ENCODE measurements at places on chromosomes 4 and X. TPM values are rescaled to one million over a fixed set of nuclear protein-coding genes. Genes with fewer than 3 reads are reported as not detected.

The SUPT20HL2 gene
- not detected for total RNA-seq

The GLRA3 gene
- total RNA-seq: not detected

The PPEF1 gene
- 1.0 TPM for total RNA-seq

The LAMTOR3 gene
- total RNA-seq: 33.5 TPM

The MAOB gene
- total RNA-seq: 0.27 TPM

The ABCE1 gene
- total RNA-seq: 140 TPM

The CENPE gene
- 32.4 TPM for total RNA-seq

The FAM9A gene
- not detected for total RNA-seq

The MED14 gene
- total RNA-seq: 35.6 TPM

The QRFPR gene
- 8.4 TPM for total RNA-seq

The GAGE12E gene
- total RNA-seq: not detected

The DGAT2L6 gene
- total RNA-seq: not detected

The TRIM61 gene
- 0.26 TPM for total RNA-seq

The ETDA gene
- total RNA-seq: not detected

The IBSP gene
- not detected for total RNA-seq

The PNCK gene
- total RNA-seq: not detected

The MTMR8 gene
- not detected for total RNA-seq
